ENCODE measurements at places on chromosomes 5 and 9.

GRCh38 chr9:8783941-8784340, 984.4 kb upstream of the DMAC1 start:
- DNase-seq: no peak

- no peak for DNase-seq
Measured at GRCh38 chr5:100560860-100561259, 25.7 kb downstream of the FAM174A start.

DNA sequence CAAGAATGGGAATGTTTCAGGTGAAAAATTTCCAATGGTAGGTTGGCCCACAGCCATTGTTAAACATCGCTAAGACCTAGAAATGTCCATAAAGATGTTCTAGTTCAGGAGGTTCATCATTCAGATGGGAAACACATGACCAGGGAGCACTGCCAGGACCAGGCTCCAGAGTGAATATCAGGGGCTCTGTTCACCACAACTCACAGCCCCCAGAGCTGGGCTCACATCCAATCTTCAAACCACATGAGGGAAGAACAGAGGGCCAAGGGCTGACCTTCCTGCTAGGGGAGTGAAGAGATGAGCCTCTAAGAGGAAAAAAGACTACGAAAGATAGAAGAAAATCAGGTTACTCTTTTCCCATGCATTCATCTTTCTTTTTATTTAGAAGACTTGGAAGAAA, 205.8 kb downstream of the SEMA5A start:
- DNase-seq: no peak

DNA sequence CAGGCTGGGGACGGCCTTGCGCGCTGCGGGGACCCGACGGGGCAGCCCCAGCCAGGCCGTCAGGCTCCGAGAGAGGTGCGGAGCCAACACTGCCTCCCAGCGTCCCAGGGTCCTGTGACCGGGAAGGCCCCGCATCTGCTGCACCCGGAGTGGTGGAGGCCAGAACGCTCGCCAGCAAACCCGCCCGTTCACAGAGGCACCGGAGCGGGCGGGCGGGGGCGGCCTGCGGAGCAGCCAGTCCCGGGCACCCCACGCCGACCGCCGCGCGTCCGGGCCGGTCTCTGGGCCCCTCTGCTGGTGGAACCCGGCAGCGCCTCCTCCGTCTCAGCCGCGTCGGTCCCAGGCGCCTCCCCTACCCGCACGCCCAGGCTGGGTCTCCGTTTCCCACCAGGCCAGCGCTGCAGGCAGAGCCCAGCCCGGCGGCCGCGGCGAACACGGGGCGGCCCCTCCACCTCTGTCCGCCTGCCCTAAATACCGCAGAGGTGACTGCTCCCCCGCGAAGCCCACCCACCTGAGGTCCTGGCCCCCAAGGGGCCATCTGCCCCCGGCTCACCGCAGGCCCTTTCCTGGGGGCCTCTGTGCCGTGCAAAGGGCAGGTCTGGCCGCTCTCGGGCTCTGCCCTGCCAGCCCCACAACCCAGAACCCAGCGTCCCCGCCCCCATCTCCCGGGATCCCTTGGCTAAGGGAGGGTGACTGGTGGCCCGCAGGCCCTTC, 15.9 kb downstream of the EXD3 start:
- DNase-seq: peak; percentile 70

- DNase-seq: no peak
Measured at GRCh38 chr9:4048441-4048840, 251.4 kb downstream of the GLIS3 start.

DNA sequence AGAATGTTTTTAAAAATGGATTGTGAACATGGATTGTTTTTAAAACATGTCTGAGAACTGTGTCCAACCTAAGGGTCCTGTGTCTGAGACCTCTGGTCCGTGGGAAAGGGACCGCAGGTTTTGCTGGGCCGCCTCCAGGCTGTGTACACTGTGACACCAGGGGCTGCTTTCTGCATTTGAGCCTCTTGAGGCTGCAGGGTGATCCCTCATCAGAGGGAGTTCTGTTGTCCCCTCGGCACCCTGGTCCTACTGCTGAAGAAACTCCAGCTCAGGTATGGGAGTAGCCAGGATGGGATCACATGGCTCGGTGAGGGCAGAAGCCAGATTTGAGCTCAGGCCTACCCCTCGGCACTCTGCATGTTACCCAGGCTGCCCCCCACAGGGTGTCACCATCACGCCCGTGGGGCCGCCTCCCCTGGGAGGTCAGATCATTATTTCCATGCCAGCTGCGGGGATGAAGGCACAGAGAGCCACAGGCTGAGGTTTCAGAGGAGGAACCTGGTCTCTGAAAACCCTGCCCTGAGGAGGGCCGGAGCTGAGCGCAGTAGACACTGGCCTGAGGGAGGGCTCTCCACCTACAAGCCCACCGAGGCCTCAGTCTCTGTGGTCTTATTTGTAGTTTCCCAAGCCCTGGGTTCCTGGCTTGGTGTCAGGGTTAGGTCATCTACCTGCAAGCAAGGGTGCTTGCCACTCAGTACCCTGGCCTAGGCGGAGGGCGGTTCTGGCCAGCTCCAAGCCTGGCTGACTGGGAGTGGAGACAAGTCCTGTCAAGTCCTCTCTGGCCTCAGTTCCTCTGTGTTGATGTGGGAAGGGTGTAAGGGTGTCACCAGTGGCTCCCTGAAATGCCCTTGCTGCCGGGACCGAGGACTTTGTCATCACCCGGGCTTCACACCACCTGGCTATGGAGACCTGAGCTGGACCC, 2.8 kb downstream of the PRR7 start:
- no peak for DNase-seq

DNA sequence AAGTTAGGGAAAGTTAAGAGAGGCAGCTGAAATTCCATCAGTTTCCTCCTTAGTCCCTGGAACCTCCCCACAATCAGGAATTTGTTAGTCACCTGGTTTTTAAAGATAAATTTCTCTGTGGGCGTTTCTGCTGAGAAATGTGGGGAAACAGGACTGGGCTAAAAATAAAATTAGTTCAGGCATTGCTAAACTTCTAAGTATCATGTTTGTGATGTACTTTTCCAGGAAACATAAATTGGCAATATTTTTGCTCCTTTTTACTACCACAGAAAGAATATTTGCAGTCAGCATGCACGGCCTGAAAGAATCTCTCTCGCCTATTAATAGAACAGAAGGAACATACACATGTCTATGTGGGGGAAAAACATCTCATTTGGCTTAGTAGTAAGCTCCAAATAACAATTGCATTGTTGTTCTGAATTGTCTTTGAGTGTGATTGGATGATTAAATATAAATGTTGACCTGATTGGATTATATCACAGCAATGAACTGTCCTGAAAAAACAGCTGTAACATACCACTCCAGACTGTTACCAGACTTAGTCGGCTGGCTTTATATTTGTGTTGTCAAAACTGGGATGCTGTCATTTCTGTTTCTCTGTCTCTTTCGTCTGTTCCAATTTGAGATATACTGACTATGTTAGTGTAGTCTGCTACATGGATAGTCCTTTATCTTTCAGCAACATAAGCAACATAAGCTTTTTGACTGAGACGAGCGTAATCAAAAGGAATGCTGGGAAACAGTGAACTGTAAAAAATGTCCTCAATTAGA, 12.9 kb downstream of the TJP2 start:
- no peak for DNase-seq

DNA sequence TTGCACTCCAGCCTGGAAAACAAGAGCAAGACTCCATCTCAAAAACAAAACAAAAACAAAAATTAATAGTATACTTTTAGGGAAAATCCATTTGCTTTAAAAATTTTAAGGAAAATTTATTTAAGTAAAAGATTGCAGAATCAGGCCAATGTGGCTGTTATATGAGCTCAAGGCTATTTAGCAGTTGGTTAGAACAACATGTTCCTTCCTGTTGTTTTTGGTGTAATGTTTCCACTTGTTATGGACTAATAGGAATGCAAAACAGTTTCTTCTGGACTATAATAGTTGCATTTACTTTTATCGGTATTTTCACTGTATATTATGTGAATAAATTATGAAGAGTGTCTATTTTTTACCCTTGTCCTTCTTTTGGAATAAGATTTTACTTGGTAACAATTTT, 3.0 kb upstream of the CDC42SE2 start:
- no peak for DNase-seq

DNA sequence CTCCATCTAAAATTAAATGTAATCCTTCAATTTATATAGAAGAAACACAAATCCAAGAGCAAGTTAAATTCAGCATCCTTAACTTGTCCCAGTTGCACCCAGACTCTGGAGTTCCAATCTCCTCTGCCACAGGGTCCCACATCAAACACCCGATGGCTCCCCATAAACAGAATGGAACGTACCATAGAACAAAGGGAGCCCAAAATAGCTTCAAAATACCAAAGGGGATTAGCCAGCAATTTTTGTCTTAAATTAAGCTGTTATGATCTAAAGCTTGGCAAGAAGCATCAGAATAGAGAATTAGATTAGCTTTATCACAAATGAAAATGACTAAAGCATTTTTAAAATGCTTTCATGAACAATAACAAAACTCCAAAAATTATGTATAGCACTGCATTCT, 112.8 kb downstream of the FANCC start:
- DNase-seq: no peak

DNA sequence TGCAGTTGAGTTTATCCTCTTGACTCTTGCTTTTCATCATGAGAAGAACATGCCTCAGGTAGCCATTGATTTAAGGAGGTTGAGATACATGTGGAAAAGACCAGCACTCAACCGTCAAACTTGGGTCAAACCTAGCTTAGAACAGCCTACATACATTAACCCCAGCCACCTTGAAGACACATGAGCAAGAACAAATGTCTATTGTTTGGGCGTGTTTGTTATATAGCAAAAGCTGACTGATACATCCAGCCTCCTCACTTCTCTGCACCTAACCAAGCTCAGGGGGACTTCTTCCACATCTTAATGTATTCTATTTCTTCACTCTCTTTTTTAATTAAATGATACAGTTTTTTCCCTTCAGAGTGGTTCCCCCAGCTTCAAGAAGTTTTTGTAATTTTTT, 28.7 kb downstream of the DRD1 start:
- no peak for DNase-seq

GRCh38 chr5:167644619-167645018, 646.8 kb upstream of the WWC1 start:
- DNase-seq: no peak

GRCh38 chr9:9901624-9902023, 711.2 kb downstream of the PTPRD start:
- no peak for DNase-seq

All from NCI-H524 (cell line).